Osteoblast (primary cell): ENCODE measurements at places on chromosomes 4 and X. TPM values are rescaled to one million over a fixed set of nuclear protein-coding genes. Genes with fewer than 3 reads are reported as not detected.
A peak's percentile ranks its signal among the peaks of the same experiment; 100 is the strongest.

DNA sequence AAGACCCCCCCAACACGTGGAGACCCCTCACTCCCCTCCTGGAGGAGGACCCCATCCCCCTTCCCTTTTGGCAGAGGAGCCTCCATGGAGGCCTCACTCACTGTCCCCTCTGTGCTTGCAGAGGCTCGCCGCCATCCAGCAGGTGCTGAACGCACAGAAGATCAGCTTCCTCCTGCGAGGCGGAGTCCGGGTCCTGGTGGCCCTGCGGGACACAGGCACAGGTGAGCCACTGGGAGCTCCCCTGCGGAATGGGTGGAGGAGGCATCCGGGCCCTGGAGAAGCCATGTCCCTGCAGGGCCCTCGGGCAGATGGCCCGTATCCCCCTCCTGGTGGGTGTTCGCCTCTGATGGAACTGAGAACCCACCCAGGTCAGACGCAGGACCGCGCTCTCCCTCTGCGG, 206.5 kb downstream of the AFAP1 start:
- DNase-seq: no peak

PCDH10 gene
- total RNA-seq: 3.8 and 5.1 TPM in 2 replicates

DNA sequence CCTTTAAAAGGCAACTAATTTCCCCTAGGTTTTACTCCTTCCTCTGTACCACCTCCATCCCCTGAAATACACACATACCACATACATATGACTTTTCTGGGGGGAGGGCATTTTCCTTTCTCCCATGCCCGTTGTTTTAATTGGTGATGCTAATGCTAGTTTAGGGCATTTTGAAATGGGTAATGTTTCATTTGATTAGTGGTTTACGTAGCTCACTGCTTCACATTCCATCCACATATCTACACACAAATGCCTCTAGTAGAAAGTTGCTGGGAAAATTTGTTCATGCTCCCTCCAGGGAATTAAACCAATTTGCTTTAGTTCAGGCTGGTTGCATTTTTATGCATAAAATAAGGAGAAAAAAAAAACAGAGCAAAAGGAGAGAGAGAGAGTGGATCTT, 231.2 kb downstream of the FRAS1 start:
- DNase-seq: no peak

DNA sequence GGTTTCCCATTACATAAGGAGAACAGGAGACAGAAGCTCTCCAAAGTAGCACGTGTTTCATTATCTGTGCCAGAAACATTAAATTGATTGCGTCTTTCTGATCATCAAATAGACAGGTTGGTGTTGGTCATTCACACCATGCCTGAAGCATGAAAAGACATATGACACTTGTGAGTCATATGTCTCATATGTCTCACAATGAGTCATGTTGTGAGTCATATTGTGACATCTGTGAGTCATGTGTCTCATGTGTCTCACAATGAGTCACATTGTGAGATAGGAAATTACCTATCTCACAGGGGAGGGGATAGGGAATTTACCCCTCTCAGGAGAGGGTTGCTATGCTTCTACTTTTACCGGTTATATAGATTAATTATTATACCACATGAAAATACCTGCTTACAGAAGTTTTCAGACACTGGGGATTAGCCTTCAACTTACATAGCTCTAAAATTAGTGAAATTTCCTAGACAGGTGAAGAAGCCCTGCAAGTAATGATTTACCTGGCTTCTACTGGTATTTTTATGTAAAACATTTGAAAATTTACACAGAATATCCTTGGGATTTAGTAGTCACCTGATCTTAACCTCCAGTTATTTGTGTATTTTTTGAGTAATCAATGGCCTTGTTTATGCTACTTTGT, 80.8 kb downstream of the NPFFR2 start:
- no peak for DNase-seq

HAND2 gene
- 1.8 and 3.8 TPM in 2 replicates for total RNA-seq

- no peak for DNase-seq
Observed at GRCh38 chrX:13471269-13471668, 98.1 kb upstream of the EGFL6 start.

- no peak for DNase-seq
Observed at GRCh38 chr4:103144926-103145325, 45.3 kb upstream of the BDH2 start.

DNA sequence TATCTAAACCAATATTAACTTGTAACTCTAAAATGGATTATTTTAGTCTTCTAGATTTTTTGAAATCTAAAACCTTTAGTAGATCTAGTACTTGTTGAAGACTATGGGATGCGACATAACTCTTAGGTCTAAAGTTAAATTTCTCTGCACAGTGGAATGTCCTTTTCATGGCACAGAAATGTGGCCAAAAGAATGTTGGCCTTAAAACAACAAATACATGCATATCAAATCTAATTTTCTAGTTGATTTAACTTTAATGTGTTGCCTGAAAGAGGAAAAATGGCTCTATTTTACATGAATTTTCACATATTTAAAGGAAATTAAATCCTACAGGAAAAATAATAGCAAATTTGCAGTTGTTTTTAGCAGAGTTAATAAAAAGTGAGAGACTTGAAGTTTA, 30.3 kb downstream of the NFKB1 start:
- DNase-seq: no peak

DNA sequence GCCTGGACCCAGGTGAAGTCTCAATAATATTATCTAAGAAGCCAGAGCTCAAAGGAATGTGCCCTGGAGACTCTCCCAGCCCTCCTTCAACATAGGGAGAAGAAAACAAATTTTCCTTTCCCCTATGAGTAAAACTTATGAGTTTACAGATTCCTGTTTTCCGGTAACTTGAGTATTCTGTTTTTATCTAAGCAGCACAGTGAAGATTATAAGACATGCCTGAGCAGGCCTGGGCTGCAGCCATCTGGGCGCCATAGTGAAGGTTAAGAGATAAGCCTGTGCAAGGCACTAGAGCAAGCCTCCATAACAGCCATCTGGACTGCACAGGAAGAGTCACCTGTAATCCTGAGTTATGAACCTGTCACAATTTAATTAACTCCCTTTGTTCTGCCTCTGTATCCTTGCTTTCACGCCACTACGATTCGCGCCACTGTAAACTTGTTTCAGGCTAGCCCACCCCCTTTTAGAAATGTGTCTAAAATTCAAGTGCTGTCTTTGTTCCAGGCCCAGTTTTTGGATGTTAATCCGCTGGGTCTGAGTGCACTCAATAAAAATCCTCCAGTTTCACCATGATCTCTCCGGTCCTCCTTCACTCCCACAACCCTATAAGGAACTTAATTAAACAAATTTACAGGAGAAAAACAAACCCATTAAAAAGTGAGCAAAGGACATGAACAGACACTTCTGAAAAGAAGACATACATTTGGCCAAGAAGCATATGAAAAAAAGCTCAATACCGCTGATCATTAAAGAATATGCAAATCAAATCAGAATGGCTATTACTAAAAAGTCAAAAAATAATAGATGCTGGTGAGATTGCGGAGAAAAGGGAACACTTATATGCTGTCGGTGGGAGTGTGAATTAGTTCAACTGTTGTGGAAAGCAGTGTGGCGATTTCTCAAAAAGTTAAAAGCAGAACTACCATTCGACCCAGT, 189.5 kb downstream of the APBB2 start:
- DNase-seq: no peak

GTPBP6 gene
- 34.2 and 34.4 TPM in 2 replicates for total RNA-seq

FAM156A gene
- 11.8 and 16.6 TPM in 2 replicates for total RNA-seq

ANKRD50 gene
- total RNA-seq: 27.5 and 31.8 TPM in 2 replicates

DNA sequence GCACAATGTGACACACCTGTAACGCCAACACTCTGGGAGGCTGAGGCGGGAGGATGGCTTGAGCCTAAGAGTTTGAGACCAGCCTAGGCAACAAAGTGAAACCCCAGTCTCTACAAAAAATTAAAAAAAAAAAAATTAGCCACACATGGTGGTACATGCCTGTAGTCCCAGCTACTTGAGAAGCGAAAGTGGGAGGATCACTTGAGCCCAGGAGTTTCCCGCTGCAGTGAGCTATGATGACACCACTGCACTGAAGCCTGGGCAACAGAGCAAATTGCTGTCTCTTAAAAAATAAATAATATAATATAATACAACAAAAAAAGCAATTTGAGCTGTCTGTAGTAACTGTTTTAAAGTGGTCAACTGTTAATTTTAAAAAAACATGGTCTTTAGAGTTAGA, 13.2 kb downstream of the SPOCK3 start:
- no peak for DNase-seq

- DNase-seq: no peak
Observed at GRCh38 chrX:17030580-17031270, 84.3 kb downstream of the REPS2 start.

- DNase-seq: no peak
Observed at GRCh38 chr4:120544838-120545237, 377.7 kb downstream of the PRDM5 start.

SATL1 gene
- not detected in 2 replicates for total RNA-seq

GRCh38 chr4:99341426-99341825, 11.1 kb downstream of the ADH1C start:
- no peak for DNase-seq

- no peak for DNase-seq
Observed at GRCh38 chr4:56633486-56633885, 47.6 kb downstream of the HOPX start.

DNA sequence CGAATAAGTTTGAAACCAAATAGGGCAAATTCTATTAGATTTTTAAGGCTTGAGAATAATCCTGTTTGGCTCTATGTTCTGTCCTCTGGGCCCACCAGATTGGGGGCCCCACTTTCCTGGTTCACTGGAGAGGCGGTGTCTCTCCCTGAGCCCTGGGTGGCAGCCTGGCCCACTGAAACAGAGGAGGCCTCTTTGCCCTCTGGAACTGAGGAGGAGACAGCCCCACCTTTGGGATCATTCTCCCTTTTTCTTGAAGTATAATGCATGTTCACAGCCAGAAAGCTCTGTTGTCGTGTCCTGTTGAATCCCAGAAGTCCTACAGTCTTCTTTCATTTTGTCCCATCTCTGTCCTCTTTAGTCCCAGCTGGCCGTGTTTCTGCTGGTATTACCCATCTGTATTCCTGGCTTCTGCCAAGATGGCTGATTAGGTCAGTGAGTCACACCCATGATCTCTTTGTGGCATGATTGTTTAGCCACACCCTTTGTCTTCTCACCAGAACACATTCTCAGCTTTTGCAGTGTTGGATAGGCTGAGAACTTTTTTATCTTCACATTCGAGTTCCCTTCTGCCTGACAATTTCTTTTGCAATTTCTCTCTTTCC, 8.1 kb upstream of the TBC1D25 start:
- peak; percentile 86 for DNase-seq

GRCh38 chr4:63211375-63211774, 1197.9 kb downstream of the TECRL start:
- DNase-seq: no peak
